ENCODE measurements at places on chromosomes 1 and 21.

DNA sequence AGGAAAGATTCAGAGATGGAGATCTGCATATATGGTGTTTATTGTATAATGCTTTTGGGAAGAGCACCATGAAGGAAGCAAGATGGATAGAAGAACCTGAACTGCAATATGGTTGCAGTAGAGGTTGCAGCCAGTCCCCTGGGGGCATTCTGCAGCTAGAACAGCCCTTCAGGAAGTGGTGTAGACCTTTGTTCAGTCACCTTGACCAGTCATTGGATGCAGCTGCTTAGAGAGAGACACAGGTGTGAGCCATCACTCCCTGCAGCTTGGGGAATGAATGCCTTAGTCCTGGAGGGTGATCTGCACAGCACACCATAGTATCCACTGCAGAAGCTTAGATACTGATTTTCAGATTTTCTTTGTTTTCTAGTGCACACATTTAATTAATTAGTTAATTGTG is 42.3 kb downstream of the NEK7 start:
- no peak for DNase-seq

GRCh38 chr1:227077783-227078182 is 137.7 kb downstream of the COQ8A start:
- DNase-seq, result no peak

DNA sequence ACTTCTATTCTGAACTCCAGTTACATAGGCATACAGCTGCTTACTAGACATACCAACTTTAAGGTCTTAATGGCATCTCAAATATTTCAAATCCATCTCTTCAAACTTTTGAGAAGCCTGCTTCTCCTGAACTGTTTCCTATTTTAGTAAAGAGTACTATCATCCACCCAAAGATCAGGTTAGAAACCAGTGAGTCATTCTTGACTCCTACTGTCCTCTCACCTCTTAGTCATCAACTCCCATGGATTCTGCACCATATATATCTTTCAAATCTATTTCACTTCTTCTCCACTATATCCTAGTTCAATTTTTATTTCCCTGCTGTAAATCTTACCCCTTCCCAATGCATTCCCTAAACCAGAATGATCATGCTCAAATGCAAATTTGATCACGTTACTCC is 18.1 kb upstream of the BEND5 start:
- no peak for DNase-seq

- DNase-seq, result no peak
These were observed 1.8 kb upstream of the PRXL2B start for GRCh38 chr1:2584686-2585317.

DNA sequence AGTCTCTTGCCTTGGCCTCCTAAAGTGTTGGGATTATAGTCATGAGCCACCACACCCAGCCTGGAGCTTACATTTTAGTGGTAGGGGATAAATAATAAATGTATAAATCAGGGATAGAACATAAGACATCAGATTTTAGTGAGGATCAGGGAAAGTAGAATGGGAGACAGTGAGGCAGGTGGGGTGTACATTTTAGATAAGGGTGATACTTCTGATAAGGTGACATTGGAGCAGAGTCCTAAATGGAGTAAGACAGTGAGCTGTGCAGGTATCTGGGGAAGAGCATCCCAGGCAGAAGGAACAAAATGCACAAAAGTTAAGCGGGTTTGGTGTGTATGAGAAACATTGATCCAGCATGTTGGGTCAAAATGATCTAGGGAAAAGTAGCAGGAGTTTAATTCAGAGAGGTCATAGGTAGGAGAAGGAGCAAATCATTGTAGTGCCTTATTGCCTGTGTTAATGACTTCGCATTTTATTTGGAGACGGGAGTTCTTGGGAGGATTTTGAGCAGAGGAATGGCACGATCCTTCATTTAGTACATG is 11.1 kb downstream of the EPB41 start:
- no peak for DNase-seq

All from cerebellar nuclear complex (tissue), 1 donor.